ENCODE measurements at places on chromosomes 1 and 21. TPM values are rescaled to one million over a fixed set of nuclear protein-coding genes. Genes with fewer than 3 reads are reported as not detected.

The SYCP1 gene
- not detected for total RNA-seq

The HENMT1 gene
- total RNA-seq, result 3.7 TPM

The GJC2 gene
- total RNA-seq, result 4.6 TPM

The BRDT gene
- not detected for total RNA-seq

Data from epithelial cell of alveolus of lung (primary cell).